ENCODE measurements at places on chromosomes 4 and X.

DNA sequence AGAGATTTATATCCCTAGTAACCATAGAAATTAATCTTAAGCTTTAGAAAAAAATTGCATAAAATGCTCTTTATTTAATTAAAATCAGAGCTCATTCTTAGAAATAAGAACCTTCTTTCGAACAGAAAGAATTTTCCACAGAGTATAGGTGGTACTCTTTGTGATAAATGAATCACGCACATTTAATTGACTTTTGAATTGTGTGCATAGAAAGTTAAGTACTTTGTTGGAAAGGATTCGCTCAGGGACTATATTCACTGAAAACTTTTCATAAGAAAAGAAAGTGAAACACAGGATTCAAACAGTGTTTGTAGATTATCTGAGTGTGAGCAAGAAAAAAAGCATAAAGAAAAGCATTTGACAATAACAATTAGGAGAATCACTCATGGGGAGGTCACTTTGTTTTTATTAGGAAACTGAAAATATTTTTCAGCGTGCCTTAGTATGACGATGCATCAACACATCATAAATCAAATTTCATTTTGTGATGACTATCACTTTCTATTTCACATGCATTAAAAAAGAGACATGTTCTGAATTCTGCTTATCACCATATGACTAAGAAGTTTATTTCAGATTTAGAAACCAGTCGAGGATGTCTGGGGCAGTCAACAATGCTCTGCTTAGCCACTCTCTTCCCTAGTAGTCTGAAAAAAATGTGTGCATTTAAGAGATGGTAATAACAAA lies 49.5 kb downstream of the STX18 start:
- no peak for DNase-seq

- no peak for DNase-seq
Observed at GRCh38 chrX:23292988-23293651, 41.5 kb upstream of the PTCHD1 start.

- DNase-seq = no peak
Observed at GRCh38 chr4:113692809-113693411, 68.6 kb downstream of the CAMK2D start.

GRCh38 chrX:50430917-50431575 lies 39.6 kb downstream of the DGKK start:
- no peak for DNase-seq

- no peak for DNase-seq
Observed at GRCh38 chr4:138890891-138891570, 124.5 kb upstream of the NOCT start.

GRCh38 chr4:169115897-169116254 lies 105.8 kb upstream of the CBR4 start:
- DNase-seq = no peak

- no peak for DNase-seq
Observed at GRCh38 chr4:161254375-161254774, 909.4 kb downstream of the FSTL5 start.

GRCh38 chr4:79650217-79650616 lies 242.2 kb upstream of the GK2 start:
- DNase-seq = no peak

DNA sequence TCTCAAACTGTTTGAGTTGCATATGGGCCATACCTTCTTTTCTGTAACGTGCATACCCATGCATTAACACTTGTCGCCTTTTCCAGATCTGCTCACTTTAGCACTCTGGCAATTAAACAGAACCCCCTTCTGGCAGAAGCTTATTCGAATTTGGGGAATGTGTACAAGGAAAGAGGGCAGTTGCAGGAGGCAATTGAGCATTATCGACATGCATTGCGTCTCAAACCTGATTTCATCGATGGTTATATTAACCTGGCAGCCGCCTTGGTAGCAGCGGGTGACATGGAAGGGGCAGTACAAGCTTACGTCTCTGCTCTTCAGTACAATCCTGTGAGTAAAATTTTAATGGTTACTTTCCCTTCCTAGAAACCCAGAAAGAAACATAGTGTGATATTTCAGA lies 4.8 kb downstream of the OGT start:
- no peak for DNase-seq

DNA sequence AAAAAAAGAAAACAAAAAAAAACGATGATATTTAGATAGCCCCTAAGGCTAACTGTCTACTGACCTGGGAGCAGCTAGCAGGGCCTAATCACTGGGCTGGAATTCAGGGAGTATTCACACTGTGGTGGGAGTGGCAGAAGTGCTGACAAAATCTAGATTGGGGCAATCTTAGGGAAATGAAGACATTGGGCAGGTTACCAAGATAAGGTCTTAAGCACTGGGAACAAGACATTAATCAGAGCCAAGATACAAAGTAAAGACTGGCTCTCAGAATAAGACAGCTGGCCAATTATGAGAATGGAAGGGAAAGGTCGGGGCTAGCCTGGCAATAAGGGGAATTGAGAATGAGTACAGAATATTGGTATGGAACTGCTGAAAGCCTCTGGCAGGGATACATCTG lies 100.2 kb upstream of the GRIA3 start:
- no peak for DNase-seq

DNA sequence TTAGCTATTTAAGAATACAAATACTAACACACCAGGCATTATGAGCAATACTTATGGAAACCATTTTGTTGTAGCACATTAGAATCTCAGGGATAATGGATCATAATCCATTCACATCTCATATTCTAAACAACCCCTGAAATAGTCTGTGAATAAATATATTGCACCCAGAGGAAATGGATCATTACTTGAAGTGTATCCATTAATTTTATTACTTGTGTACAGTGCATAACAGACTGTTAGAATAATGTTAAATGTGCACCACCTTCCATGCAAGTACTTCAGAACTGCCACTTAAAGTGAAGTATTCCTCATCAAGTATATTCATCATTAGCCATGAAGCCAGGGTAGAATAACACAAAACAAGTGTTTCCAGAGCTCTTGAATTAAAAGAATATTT lies 715.5 kb downstream of the DMD start:
- no peak for DNase-seq

- DNase-seq = no peak
Observed at GRCh38 chrX:48827654-48827968, 1.3 kb downstream of the ERAS start.

DNA sequence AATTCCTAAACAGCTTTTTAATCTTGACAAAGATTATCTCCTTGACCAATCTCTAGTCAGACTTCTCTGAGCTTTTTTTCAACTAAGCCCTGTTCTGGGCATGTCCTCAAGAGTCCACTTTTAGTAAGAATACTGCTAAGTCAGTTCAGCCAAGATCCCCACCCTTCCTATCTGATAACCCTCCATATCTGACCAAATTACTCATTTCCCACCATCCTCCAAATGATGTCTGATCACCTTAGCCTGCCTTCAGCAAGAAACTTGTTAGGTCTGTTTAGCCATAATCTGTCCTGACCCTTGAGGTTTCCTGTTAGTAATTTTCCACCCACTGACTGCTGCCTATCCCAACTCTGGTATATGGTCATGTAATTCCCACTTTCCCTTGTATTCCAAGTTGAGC lies 65.2 kb downstream of the FAM13A start:
- no peak for DNase-seq

- no peak for DNase-seq
Observed at GRCh38 chr4:102157984-102158383, 187.3 kb downstream of the SLC39A8 start.

DNA sequence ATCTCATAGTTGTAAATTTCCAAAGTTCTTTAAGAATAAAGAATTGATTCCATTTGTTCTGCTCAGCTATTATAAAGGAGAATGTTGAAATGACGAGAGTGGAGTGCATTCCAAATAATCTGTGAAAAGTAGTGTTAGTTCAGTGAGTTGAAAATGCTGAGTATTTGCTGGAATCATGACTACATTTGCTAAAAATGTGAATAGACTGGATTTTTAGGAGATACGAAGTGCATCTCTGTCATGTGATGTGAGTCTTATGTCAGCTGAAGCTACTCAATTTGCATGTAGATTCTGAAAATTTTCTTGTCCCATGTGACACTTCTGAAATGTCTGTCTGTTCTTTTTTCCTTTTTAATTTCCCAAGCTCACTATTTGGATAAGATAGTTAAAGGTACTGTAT lies 206.0 kb downstream of the DCTD start:
- no peak for DNase-seq

DNA sequence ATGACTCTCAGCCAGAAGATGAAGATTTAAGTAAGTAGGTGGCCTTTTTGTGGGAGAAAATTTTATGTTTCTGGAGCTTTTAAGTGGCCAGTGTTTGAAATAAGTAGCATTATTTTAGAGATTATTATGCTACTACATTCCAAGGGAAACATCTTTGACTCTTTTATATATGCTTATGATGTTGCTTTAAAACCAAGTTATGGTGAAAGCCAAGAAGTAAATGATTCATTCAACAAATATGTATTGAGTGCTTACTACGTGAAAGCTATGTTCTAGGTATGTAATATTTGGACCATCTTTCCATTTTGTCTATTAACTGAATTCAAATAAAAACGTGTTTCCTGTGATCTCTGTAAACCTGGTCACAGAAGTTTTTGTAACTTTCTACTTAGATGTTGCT lies 58.3 kb downstream of the ZFX start:
- no peak for DNase-seq

DNA sequence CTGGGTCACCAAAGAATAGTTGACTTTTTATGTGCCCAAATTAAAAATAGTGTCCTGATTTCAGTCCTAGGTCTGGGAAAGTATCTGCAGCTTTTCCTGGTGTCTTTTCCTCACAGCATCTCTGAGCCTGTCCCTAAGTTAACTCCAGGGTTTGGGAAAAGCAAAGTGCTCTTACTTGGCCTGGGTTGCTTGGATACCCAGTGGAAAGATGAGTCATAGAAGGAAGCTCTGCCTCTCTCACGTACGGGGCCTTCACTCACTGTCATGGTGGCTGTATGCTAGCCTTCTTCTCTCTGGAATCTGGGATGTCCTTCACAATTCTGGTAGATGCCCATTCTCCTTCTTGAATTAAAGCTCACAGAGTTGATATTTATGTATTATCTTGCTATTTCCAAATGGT lies 607.3 kb downstream of the ANKRD50 start:
- DNase-seq = no peak

GRCh38 chr4:2390784-2391421 lies 27.5 kb downstream of the ZFYVE28 start:
- DNase-seq = no peak

GRCh38 chr4:94814237-94814636 lies 56.5 kb downstream of the BMPR1B start:
- no peak for DNase-seq

DNA sequence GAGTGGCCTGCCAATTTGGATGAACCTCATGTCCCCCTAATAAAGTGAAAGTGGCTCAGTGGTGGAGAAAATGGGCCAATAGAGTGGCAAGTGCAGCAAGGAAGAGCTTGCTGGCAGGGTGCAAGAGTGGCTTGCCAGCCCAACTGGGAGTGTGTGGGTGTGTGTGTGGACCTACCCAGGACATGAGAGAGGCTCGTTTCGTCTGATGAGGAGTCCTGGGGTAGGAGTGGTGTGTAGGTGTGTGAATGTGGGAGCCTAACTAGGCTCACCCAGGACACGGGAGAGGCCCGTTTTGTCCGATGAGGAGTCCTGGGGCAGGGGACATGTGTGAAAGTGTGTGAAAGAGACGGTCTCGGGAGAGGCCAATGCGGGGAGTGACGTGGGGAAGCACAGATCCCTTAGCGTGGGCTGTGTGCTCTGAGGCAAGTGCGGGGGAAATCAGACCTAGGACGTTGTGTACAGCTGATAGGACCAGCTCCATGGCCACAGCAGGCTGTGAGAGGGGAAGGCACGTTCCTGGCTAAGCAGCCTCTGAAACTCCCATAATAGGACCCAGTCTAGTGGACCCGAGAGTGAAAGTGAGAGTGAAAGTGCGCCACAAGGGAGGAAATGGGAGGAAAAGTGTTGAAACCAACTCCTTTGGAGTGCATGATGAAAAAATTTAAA lies 5.3 kb downstream of the GAGE10 start:
- DNase-seq = peak; percentile 9

- DNase-seq = no peak
Observed at GRCh38 chr4:183848805-183849204, 56.3 kb upstream of the STOX2 start.

GRCh38 chrX:132483488-132483887 lies 5.3 kb downstream of the MBNL3 start:
- DNase-seq = no peak

DNA sequence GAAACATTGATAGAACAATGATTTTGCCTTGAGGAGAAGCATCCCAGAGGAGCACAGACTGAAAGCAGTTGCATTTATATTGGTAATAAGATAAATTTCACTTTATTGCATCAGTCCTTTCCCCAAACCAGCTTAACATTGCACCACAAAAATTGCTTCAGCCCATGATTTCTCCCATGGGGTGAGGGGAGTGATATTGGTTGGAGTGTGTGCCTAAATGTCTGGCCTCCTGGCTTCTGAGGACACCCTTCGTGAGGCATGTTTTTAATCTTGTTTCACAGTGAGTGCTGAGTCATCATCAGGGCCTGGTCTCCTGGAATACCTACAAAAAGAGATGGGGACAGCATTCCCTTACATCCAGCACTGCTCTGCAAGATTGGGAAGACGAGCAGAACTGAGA lies 487.9 kb downstream of the C4orf33 start:
- DNase-seq = no peak

GRCh38 chr4:184774152-184774551 lies 40.3 kb upstream of the CENPU start:
- DNase-seq = no peak

GRCh38 chrX:153774576-153775292 lies 6.1 kb upstream of the SRPK3 start:
- no peak for DNase-seq

GRCh38 chr4:55358668-55359067 lies 12.6 kb downstream of the SRD5A3 start:
- DNase-seq = no peak

DNA sequence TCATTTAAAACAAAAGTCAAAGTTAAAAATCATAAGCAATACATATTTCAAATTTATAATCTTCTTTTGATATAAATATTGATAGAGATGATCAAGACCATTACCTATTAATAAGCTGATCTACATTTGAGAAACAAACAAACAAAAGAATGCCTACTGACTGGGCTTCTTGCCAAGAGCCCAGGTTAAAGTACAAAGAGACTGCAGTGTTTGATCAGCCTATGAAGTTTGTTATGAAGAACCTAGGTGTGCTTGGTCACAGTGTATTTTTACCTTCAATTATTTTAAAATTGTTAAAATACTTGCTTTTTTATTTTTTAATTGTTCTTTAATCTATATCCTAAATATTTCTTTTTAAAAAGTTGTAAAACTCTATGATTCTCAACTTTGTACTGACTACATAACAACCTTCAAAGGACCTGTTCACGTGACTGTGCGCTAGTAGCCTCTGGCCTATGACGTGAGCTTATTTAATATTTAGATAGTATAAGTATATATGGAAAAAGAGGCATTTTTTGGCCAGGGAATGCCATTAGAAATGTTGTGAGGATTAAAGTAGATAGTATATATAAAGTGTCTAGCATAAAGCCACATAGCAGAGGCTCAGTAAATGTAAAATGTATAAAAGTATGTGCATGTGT lies 11.4 kb upstream of the SLC39A8 start:
- DNase-seq = no peak

GRCh38 chr4:128635141-128635954 lies 174.2 kb upstream of the JADE1 start:
- DNase-seq = no peak

- DNase-seq = no peak
Observed at GRCh38 chr4:36332023-36332781, 50.8 kb downstream of the DTHD1 start.

GRCh38 chr4:23707652-23708026 lies 182.2 kb downstream of the PPARGC1A start:
- DNase-seq = no peak

- no peak for DNase-seq
Observed at GRCh38 chr4:142700531-142700930, 145.6 kb downstream of the INPP4B start.

GRCh38 chr4:41092128-41092527 lies 122.2 kb downstream of the APBB2 start:
- DNase-seq = no peak

Data from activated CD8-positive, alpha-beta memory T cell treated with anti-CD3 and anti-CD28 coated beads for 4 hours (primary cell).